ENCODE measurements at places on chromosomes 2 and 18. TPM values are rescaled to one million over a fixed set of nuclear protein-coding genes. Genes with fewer than 3 reads are reported as not detected.

DNA sequence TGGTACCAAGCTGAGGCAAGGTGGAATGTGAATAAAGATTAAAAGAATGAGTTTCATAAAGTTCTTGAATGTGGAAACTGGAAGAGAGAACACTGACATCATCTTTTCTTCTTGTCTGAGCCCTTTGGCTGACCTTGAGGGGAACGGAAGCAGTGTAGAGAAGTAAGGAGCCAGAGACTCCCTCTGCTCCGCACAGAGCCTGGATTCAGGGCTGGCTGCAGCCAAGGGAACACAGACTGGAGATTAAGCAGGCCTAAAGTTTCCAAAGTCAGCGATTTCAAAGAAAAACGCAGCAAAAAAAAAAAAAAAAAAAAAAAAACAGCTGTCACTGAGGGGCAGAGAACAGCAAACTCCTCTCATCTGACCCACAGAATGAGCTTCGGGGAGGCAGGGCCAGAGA is 19.3 kb upstream of the ALK start:
- H3K36me3 ChIP-seq: no peaks in the 10 kb centered on the region
- H3K27me3 ChIP-seq: no peaks in the 10 kb centered on the region
- no peaks in the 10 kb centered on the region for H3K4me1 ChIP-seq
- no peak overlapping the region for H3K4me3 ChIP-seq

GRCh38 chr18:62838475-62839098 is 123.2 kb downstream of the PHLPP1 start:
- H3K27ac ChIP-seq: no peak overlapping the region
- H3K36me3 ChIP-seq: no peaks in the 10 kb centered on the region
- no peaks in the 10 kb centered on the region for H3K4me1 ChIP-seq
- no peaks in the 10 kb centered on the region for H3K27me3 ChIP-seq
- DNase-seq: no peak

GRCh38 chr2:237820421-237820820 is 21.8 kb downstream of the RBM44 start:
- H3K4me1 ChIP-seq: no peaks in the 10 kb centered on the region
- H3K27me3 ChIP-seq: no peaks in the 10 kb centered on the region
- no peaks in the 10 kb centered on the region for H3K36me3 ChIP-seq
- no peak overlapping the region for H3K27ac ChIP-seq
- no peak for DNase-seq

Gene SPC25
- total RNA-seq: not detected

- H3K4me3 ChIP-seq: no peak overlapping the region
- no peak for DNase-seq
- no peak overlapping the region for H3K27ac ChIP-seq
- H3K36me3 ChIP-seq: no peaks in the 10 kb centered on the region
These were observed 38.0 kb downstream of the SCTR start for GRCh38 chr2:119486196-119486827.

GRCh38 chr18:79245517-79246001 is 150.2 kb upstream of the NFATC1 start:
- no peaks in the 10 kb centered on the region for H3K27me3 ChIP-seq
- H3K36me3 ChIP-seq: no peaks in the 10 kb centered on the region
- no peak overlapping the region for H3K4me3 ChIP-seq
- DNase-seq: peak; percentile 71

GRCh38 chr2:92074549-92074898 is 2796.7 kb upstream of the TEKT4 start:
- no peak for DNase-seq
- H3K36me3 ChIP-seq: no peaks in the 10 kb centered on the region
- no peaks in the 10 kb centered on the region for H3K4me1 ChIP-seq
- no peaks in the 10 kb centered on the region for H3K27me3 ChIP-seq
- no peak overlapping the region for H3K27ac ChIP-seq

DNA sequence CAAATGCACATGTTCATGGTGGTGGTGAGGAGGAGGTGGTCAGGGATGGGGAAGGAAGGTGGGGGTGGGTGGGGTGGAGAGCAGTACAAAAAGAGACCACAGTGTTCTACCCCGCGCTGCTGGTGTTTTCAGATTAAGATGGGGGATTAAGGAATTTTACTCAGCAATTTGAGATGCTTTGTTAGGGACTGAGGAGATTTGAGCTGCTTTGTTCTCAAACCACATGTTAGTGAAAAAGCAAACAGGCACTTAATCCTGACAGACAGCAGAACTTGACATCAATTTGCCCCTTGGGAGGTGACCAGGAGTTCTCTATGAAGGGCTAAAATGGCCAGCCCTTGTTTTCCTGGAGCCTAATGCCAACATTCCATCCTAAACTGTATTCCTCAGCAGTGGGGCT is 244.5 kb downstream of the MEIS1 start:
- no peak for DNase-seq
- H3K36me3 ChIP-seq: no peaks in the 10 kb centered on the region
- no peaks in the 10 kb centered on the region for H3K4me1 ChIP-seq
- H3K4me3 ChIP-seq: no peak overlapping the region
- H3K27ac ChIP-seq: no peak overlapping the region

All from CD4-positive, alpha-beta T cell (primary cell).